ENCODE measurements at places on chromosomes 3 and 15.

DNA sequence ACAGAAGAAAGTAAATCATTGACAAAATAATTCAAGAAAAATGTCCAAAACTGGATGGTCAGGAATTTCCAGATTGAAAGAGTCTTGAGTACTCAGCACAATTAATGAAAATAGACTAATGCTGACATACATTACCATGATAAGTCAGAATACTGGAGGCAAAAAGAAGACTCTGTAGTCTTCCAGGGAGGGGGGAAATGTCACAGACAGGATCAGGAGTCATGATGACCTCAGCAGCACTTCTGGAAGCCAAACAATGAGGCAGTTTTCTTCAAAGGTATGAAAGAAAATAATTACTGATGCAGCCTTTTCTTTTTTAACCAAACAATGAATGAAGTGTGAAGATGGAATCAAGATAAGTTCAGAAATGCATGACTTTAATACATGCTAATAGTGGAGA, 30.1 kb upstream of the SLC22A13 start:
- no peak for DNase-seq

DNA sequence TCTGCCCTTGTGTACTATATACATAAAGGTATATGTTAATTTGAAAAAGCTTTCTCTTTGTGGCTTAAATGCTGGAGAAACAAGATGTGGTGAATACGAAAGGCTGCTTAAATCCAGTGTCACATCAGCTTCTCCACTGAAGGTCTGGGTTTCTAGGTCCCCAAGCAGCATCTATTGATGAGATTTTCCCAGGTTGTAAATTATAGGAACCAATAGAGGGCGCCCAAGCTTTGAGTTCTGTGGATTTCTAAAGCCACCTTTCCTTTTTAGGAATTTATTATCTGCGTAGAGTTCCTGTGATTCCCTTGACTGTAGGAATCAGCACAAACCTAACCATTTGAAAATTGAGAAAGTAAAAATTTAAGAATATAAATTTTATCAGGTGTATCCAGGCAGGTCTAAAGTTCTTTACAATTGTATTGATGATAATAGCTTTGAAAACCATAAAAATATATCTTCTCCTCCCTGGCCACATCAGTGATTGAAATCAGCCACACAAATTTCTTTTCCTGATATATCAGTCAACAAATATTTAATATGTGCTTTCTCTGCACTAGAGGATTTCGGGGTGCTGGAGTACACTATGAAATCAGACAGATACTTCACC, 88.3 kb upstream of the ADAMTSL3 start:
- DNase-seq, result no peak

- no peak for DNase-seq
These were observed 55.2 kb downstream of the RPL39L start for GRCh38 chr3:187084126-187084525.

GRCh38 chr3:74080056-74080461, 455.3 kb upstream of the PDZRN3 start:
- no peak for DNase-seq

- DNase-seq, result peak; percentile 87
These were observed 43.5 kb upstream of the BDH1 start for GRCh38 chr3:197599089-197599765.

GRCh38 chr3:71942432-71943187, 157.7 kb upstream of the PROK2 start:
- DNase-seq, result no peak

DNA sequence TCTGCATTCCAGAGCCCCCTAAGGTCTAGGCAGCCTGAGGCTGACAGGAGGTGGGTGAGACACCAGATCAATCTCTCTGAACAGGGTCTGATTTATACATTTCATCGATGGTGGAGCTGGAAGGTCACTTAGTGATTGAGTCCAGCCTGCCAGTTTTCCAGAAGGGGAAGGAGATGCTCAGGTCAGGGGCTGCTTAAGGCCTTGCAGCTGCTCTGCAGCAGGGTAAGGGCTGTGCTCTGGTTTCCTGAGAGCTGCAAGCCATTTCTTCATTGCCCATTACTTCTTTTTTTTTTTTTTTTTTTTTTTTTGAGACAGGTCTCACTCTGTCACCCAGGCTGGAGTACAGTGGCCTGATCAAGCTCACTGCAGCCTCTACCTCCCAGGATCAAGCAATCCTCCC, 10.7 kb downstream of the TADA3 start:
- DNase-seq, result no peak
